ENCODE measurements at places on chromosomes 1 and 21. TPM values are rescaled to one million over a fixed set of nuclear protein-coding genes. Genes with fewer than 3 reads are reported as not detected.

ANGPTL1 gene
- total RNA-seq, result not detected

- H3K4me3 ChIP-seq, result no peak overlapping the region
- peaks cover 39% of the 10 kb centered on the region for H3K27me3 ChIP-seq
- no peaks in the 10 kb centered on the region for H3K36me3 ChIP-seq
- DNase-seq, result no peak
- H3K27ac ChIP-seq, result no peak overlapping the region
Measured at GRCh38 chr1:181341026-181341632, 142.2 kb upstream of the CACNA1E start.

GRCh38 chr1:57325117-57325516 lies 98.7 kb downstream of the DAB1 start:
- DNase-seq, result no peak
- H3K36me3 ChIP-seq, result no peaks in the 10 kb centered on the region
- H3K27ac ChIP-seq, result no peak overlapping the region
- peaks cover 3% of the 10 kb centered on the region for H3K4me1 ChIP-seq
- H3K4me3 ChIP-seq, result no peak overlapping the region
- H3K27me3 ChIP-seq, result peaks cover 20% of the 10 kb centered on the region

DNA sequence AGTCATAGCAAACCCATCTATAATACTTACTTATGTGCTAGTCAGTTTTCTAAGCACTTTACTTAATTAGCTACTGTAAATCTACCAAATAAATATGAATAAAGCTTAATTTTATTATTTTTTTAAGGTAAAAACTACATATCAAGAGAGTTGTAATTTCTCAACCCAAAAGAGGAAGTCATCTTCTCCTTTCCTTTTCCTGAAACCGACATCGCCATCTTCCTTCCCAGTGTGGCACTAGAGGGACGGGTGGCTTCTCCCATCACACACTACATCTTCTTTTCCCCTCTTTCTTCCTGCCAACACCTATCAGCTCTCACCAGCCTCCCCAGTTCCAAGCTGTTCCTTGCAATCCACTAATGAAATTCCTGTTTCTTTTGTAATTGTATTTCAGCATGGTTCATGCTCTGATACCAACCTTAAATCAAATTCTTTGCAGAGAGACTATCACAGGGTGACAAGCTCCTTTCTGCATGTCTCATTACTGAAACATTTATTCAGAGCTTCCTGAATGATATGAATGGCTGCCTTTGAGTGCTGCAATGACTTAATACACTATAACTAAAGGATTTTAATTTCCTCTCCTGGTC lies 251.6 kb upstream of the FAM78B start:
- DNase-seq, result no peak
- H3K27ac ChIP-seq, result no peak overlapping the region
- no peaks in the 10 kb centered on the region for H3K4me1 ChIP-seq
- H3K36me3 ChIP-seq, result no peaks in the 10 kb centered on the region
- H3K4me3 ChIP-seq, result no peak overlapping the region
- H3K27me3 ChIP-seq, result no peaks in the 10 kb centered on the region

DNA sequence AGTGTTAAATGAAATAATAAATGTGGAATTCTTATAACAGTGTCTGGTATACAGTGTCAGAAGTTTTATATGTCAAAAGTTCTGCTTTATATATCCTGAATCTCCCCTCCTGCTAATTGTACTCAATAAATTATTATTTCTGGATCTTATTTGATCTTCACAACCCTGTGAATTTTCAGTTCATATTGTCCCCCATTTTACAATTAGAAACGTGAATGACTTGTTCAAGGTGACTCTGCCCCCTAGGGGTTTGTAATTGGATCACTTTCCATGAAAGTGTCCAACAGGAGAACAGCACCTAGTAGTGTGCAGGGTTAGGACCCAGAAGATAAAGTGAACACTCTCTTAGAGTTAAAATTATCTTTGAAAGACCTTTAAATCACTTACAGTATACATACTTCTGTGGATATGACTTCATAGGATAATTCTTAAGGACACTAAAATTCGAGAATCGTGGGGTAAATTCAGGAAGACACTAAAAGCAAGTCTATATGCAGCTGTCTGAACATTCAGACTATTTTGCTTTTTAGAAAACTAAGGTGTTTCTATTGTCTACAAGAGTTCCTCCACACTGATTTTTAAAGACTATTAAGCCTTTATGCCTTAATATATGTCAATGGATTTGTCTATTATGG lies 4.5 kb upstream of the DDR2 start:
- no peaks in the 10 kb centered on the region for H3K36me3 ChIP-seq
- peaks cover 8% of the 10 kb centered on the region for H3K4me1 ChIP-seq
- DNase-seq, result no peak
- H3K4me3 ChIP-seq, result no peak overlapping the region
- no peaks in the 10 kb centered on the region for H3K27me3 ChIP-seq
- no peak overlapping the region for H3K27ac ChIP-seq

- H3K27me3 ChIP-seq, result no peaks in the 10 kb centered on the region
- no peaks in the 10 kb centered on the region for H3K36me3 ChIP-seq
- no peak for DNase-seq
- H3K4me1 ChIP-seq, result peaks cover 10% of the 10 kb centered on the region
Measured at GRCh38 chr1:31095985-31096384, 30.5 kb upstream of the PUM1 start.

DNA sequence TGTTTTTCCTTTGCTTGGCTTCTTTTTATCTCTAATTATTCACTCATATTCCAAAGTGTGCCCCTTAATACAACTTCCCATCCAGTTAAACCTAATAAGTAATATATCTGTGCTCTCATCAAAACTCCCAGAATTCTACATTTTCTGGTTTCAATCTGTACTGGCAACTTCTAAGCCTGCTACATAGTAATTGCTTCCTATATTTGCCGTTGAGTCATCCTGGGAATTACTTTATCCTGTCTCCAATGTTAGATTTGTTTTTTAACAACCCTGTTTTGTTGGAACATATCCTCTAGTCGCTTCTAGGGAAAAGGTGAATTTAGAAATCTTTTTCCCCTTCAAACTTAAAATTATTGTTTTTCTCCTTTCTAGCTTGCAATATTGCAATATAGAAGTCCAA lies 620.5 kb upstream of the PKN2 start:
- no peaks in the 10 kb centered on the region for H3K27me3 ChIP-seq
- no peaks in the 10 kb centered on the region for H3K4me1 ChIP-seq
- no peaks in the 10 kb centered on the region for H3K36me3 ChIP-seq
- no peak for DNase-seq

DNA sequence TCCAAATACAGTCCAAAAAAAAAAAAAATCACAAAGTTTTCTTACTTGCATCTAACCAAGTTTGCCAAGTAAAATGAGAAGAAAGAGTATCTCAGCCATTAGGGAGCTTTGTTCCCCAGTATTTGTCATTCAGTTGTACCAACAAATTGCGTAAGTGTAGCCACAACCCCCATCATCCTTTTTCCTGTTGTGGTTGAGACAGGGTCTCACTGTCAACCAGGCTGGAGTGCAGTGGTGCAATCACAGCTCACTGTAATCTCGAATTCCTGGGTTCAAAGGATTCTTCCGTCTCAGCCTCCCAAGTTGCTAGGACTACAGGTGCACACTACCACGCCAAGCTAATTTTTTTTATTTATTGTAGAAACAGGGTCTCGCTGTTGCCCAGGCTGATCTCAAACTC lies 9.5 kb downstream of the STX6 start:
- H3K27ac ChIP-seq, result no peak overlapping the region
- H3K27me3 ChIP-seq, result no peaks in the 10 kb centered on the region
- peaks cover 4% of the 10 kb centered on the region for H3K36me3 ChIP-seq
- no peak overlapping the region for H3K4me3 ChIP-seq
- DNase-seq, result no peak
- no peaks in the 10 kb centered on the region for H3K4me1 ChIP-seq

Data from progenitor cell of endocrine pancreas (in vitro differentiated cells).